Activated naive CD4-positive, alpha-beta T cell treated with Interleukin-2 at 50 U/mL for 16 hours (primary cell): ENCODE measurements at places on chromosomes 1 and 21.

DNA sequence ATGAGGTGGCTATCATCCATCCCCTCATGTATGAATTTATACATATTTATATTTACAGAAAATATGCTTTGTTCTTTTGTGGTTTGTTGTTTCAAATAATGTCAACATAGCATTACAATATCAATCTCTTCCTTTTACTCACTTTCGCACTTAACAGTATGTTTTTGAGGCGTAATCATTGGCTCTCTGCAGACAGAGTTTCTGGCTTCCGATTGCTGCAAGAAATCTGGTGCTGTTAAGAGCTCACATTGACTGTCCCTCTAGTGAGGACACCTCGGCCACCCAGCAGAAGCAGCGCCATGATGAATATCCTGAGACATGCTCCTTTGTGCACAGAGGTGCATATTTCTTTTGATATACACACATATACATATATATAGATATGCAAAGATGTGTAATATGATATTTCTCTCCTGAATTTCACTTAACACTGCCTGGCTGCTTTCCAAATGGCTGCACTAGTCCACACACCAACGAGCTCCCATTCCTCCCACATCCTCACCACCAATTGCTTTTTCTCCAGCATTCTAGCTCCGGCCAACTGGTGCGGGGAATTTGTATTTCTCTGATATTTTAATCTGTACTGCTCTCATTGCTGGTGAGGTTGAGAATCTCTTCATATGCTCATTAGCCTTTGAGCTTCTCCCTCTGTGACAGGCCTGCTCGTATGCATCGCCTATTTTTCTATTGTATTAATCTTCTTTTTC, 248.4 kb downstream of the SIPA1L2 start:
- no peak for DNase-seq

GRCh38 chr1:21139601-21140000, 37.1 kb downstream of the EIF4G3 start:
- DNase-seq = no peak

GRCh38 chr1:173995475-173995874, 26.7 kb downstream of the RC3H1 start:
- DNase-seq = no peak

- no peak for DNase-seq
Measured at GRCh38 chr1:220843481-220844011, 35.7 kb upstream of the HLX start.

DNA sequence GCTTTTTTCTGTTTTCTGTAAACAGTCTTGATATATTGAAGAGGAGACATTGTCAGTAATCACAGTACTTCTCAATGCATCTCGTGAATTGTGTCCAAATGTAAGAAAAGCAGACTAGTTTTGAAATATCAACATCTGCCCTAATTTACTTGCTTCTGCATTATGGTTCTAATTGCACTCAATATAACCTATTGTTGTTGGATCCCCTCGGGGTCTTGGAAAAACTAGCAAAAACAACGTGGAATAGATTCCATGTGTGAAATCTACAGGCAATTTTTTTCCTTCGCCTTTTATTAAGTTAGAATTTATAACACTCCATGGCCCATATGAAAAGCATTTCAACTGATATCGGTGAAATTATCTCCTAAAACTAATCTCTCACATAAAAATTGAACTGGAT, 236.5 kb downstream of the TTLL7 start:
- no peak for DNase-seq

DNA sequence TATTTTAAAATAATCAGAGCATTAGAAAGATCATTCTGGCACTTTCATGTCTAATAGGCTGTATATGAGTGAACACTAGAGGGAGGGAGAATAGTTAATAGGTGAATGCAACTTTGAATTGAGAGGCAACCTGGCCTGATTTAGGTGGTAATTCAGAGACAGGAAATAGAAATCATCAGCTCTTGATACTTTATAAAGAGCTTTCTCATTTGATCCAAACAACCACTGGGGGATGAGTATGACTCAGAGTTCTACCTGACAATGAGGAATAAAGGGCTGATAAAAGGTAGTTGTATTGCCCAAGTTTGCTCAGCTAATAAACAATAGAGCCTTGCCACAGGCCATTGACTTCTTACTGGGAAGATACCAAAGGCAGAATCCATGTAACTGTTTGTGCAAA, 5.2 kb upstream of the FAM89A start:
- DNase-seq = no peak

DNA sequence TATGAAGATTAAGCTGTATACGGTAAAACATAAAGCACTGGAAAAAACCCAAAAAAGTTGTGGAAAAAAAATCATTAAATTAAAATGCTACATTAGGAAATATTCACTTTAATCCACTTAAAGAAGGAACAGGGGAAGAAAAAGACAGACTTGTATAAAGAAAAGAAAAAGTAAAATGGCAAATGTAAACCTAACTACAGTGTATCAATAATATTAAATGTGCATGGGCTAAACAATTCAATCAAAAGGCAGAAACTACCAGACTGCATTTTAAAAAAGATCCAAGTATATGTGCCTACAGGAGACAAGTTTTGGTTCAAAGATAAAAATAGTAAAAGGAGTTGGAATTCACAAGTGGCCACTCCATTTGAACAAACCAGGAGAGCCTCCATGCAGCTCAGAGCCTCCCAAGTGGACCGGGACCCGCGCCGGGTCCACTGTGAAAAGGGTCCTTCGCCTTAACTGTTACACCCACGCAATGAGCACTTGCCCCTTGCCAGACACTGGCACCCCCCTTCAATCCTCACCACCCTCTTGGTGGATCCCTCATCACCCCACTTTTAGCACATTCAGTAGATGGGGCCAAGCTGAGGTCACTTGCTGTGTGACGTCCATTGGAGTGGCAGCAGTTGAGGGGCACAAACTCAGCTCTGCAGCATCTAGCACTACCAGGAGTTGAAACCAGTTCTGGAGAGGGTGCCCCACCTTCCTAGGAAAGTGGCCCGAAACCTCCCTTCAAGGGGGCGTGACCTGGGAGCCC, 898 bp downstream of the C1orf174 start:
- no peak for DNase-seq

DNA sequence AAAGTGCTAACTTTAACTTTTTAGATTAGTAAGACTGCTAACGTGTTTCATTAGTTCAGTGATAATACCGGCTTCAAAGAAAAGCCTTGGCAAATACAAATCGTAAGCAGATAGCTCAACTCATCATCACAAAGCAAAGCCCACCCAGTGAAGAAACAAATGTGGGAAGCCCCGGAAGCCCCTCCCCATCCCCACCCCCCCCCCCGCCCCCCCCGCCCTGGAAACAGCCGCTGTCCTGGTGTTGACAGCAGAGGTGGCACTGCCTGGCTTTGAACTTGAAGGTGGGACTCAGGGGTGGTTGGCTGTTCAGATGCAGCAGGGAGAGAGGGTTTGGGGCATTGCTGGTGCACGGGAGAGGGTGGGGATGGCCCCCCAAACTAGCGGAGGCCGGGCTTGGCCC, 14.1 kb downstream of the PDXK start:
- DNase-seq = no peak

DNA sequence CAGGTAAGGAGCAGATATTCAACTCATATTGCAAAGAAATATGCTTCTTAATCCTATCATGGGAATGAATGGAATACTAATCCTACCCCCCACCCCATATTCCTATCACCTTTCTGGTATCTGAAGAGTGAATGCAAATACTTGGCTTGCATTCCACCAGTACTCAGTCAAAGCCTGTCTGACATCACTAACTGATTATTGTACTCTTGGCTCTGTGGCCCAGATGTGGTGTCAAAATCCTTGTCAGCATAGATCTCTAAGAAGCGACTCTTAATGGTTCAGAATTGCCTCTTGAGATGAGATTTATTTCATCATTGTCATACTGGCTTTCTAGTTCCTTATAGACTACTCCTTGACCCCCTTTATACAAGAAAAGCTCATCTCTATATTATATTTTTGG, 604.6 kb downstream of the ADGRL2 start:
- no peak for DNase-seq

DNA sequence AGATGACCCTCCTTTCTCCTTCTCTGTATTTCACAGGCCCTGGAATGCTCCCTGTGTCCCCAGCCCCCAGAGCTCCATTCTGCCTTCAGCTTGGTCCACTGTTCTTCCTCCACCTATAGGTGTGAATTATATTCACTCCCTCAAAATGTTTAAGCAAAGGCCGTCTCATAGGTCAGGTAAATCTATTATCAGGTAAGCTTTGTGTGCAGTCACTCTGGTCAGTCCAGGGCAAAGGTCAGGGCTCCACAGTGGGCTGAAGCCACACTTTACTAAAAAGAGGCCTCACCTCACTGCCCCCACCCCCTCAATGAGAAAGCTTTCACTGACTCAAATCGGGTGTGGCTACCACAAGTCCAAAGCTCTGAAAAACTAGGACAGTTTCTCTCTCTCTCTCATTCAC, 65.9 kb downstream of the DNTTIP2 start:
- DNase-seq = no peak

DNA sequence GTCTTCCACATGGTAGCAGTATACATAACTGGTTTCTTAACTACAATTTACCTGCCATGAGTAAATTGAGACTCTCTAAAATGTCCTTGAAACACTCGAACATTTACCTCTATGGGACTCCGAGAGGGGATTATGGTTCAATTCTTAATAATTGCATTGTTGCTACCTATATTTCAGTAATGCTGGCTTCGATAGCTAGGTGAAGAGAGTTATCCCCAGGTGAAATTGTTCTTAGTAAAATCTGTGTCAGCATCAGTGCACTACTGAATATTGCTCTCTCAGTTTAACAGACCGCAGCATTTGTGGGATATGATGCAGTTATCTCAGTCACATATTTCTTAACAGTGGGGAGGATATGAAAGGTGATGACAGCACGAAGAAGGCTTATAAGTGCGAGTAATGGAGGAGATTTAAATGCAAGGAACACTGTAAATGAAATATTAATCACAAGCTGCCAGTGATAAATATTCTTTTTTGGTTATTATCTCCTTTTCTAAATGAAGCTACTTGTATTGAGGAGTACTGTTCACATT, 801.9 kb downstream of the BRINP3 start:
- no peak for DNase-seq

GRCh38 chr1:48196237-48196636, 26.3 kb upstream of the SLC5A9 start:
- DNase-seq = no peak

- no peak for DNase-seq
Measured at GRCh38 chr1:99119188-99119587, 114.5 kb upstream of the PLPPR5 start.

DNA sequence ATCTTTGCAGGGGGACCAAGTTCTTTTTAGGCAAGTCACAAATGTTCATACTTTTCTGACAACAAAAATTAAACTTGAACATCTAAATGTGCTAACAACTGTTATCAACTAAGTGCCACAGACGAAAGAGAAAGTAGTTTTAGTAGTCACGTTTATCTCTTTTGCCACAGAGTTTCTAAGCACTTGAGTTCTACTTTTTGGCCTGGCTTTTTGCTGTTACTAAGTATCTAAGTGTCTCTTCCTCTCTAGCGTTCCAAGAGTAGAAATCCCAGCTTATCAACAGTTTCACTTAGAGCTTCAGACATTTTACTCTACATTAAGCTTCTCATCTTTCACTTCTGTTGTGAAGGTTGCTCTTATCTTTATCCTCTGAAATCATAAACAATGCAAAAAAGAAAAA, 34.2 kb downstream of the GATAD2B start:
- DNase-seq = no peak

DNA sequence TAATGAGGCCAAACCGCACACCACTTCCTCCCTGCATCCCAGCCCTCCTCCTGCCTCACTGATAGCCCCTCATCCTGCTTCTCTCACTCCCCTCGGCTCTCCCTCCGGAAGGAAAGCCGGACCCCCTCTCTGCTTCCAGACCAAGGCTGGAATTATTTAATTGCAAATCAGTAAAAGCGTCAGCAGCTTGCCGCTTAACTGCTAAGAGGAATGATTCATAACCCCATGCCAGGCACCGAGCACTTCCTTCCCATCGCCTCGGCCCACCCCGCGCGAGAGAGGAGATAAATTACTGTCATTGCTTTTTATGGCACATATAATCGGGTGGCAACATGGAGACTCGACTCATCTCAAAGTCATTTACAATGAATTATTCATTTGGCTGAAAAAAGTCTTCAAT, 77.3 kb downstream of the UBIAD1 start:
- no peak for DNase-seq

- DNase-seq = no peak
Measured at GRCh38 chr1:165854101-165854845, 26.9 kb downstream of the UCK2 start.

GRCh38 chr1:7989762-7990428, 28.4 kb downstream of the PARK7 start:
- DNase-seq = no peak

- no peak for DNase-seq
Measured at GRCh38 chr1:64072089-64072793, 131.2 kb upstream of the UBE2U start.

DNA sequence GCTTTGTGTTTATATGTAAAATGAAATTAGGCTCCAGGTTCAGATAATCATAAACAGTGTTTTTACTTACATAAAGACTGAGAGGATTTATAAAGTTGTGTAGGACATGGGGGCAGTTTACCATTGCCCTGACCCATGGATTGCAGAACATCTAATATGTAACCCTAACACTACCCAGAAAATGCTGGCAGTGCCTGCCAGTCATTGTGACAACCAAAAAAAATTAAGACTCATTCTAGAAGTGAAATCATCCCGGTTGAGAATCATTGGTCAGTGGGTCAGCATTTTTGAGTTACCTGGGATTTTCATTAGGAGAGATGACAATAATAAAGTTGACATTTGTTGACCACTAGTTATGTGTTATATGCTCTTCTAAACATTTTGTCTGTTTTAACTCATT, 31.2 kb upstream of the THEM4 start:
- DNase-seq = no peak

DNA sequence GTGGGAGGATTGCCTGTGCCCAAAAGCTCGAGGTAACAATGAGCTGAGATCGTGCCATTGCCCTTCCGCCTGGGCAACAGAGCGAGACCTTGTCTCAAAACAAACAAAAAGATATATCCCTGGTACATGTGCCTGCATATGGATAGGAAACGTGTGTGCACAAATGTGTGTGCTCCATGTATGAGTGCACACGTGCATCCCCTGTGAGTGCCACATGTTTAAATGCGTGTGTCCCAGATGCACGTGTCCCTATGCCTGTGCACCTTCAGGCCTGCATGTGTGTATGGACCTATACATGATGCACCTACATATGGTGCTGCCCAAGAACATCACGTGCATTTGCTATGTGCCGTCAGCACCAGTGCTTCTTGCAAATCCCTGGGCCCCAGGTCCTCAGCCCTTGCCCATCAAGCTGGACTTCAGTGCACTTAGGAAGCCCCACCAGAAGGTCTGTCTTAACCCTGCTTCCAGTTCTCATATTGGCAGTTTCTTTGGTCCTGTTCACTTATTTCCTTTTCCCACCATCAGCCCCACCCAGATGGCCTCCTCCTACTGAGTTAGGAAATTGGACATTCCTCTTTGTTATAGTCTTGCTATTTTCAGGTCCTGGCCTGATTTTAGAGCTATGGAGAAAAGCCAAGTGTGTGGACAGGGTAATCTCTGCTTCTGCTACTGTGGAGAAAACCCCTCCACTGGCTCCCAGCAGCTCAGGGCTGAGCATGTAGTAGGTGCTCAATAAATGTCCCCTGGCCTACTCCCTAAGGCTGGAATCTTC, 15.4 kb downstream of the TIE1 start:
- DNase-seq = no peak
